ENCODE measurements at places on chromosomes 1 and 21. TPM values are rescaled to one million over a fixed set of nuclear protein-coding genes. Genes with fewer than 3 reads are reported as not detected.

DNA sequence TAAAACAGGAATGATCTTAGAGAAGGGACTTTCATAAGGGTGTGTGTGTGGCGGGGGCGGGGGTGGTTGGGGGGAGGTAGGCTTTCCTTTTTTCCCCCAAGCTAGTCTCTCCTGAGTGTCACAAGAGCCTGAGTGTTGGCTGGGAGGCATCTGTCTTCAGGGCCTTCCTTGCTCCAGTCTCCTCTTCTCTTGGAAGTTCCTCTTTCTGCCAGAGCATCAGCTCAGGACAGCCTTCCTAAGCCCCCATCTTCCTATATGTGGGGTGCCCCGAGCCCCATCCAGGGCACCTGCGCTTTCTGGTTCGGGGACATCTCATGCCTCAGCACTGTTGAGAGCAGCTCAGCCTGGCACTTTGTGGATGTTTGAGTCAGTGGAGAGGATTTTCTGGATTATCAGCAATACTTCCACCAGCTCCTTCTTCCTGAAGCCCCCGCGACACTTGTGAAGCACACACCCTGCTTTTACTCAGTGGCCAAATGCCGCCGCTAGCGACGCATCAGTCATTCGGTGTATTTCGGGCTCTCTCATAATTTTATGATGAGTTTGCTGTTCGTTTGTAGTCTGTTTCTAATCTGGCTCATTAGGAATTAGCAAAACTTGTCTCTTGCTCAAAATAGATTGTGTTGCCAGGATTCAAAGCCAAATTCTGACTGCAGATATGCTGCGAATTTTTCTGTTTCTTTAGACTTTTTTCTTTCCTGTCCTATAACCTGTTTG is 61.7 kb downstream of the GALNT2 start:
- H3K4me3 ChIP-seq = no peak overlapping the region
- no peaks in the 10 kb centered on the region for H3K36me3 ChIP-seq
- H3K27ac ChIP-seq = no peak overlapping the region
- DNase-seq = no peak
- H3K4me1 ChIP-seq = peaks cover 17% of the 10 kb centered on the region

GRCh38 chr1:67085326-67085725 is 31.4 kb upstream of the SLC35D1 start:
- no peaks in the 10 kb centered on the region for H3K36me3 ChIP-seq
- H3K27me3 ChIP-seq = no peaks in the 10 kb centered on the region
- H3K27ac ChIP-seq = no peak overlapping the region
- no peak overlapping the region for H3K4me3 ChIP-seq
- H3K4me1 ChIP-seq = no peaks in the 10 kb centered on the region

DNA sequence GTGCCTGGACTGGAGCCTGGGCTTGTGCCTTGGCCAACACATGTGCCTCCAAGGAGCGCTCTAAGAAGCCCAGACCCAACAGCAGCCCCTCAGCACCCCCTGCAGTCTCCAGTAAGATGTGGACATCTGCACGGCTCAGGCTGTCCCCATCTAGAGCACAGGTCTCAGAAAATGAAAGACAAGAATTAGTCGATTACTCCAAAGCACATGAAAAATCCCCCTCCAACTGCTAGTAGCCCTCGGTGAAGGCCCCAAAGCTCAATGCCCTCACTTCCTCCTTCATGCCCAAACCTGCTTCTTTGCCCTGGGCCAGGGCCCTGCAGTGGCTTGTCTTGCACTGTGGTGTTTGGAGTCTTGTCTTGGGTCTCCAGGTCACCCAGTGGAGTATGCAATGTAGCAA is 21.9 kb upstream of the ERO1B start:
- peaks cover 5% of the 10 kb centered on the region for H3K4me1 ChIP-seq
- H3K36me3 ChIP-seq = no peaks in the 10 kb centered on the region
- H3K4me3 ChIP-seq = no peak overlapping the region
- no peak overlapping the region for H3K27ac ChIP-seq
- no peak for DNase-seq
- no peaks in the 10 kb centered on the region for H3K27me3 ChIP-seq

DNA sequence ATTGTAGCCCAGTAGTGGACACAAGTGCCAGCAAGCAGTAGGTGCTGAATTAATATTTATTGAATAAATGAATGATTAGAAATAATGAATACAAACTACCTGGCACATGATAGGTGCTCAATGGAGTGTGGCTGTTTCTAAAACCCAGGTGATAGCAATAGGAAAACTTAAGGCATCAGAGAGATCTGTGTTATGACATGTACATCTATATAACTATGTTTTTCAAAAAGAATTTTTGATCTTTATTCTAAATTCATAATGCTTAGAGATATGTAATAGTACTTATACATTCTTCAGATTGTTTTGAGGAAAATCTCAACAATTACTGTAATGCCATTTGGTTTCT is 5.0 kb downstream of the GADD45A start:
- peaks cover 27% of the 10 kb centered on the region for H3K4me1 ChIP-seq
- H3K27me3 ChIP-seq = no peaks in the 10 kb centered on the region
- H3K36me3 ChIP-seq = peaks cover 21% of the 10 kb centered on the region
- DNase-seq = no peak
- H3K4me3 ChIP-seq = no peak overlapping the region

GRCh38 chr1:193131266-193131860 is 9.5 kb downstream of the CDC73 start:
- no peak overlapping the region for H3K4me3 ChIP-seq
- H3K27ac ChIP-seq = no peak overlapping the region
- DNase-seq = no peak
- no peaks in the 10 kb centered on the region for H3K4me1 ChIP-seq
- no peaks in the 10 kb centered on the region for H3K27me3 ChIP-seq

Gene ZNF695
- 14.7 TPM for total RNA-seq

DNA sequence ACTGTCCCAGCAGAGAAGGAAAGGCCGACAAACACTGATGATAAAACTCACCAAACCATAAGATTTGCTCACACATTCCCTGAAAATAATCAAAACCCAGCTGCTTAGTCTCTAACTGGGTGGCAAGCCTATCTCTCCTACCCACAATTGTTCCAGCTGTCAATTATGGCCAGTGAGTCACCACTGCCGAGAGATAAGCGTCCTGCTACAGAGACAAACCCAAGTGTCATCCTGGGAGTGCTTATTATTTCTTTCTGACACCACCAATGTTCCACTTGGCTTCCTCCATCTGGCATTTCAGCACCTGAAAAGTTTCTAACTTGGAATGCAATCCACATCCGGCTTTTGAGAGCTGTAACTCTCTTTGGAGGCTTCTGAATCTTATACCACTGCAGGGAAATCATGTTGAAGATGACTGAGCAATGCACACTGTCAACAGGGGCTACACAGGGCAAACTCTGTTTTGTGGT is 51.5 kb upstream of the VAV3 start:
- no peak overlapping the region for H3K4me3 ChIP-seq
- no peak overlapping the region for H3K27ac ChIP-seq
- no peaks in the 10 kb centered on the region for H3K27me3 ChIP-seq
- no peaks in the 10 kb centered on the region for H3K4me1 ChIP-seq
- no peak for DNase-seq

DNA sequence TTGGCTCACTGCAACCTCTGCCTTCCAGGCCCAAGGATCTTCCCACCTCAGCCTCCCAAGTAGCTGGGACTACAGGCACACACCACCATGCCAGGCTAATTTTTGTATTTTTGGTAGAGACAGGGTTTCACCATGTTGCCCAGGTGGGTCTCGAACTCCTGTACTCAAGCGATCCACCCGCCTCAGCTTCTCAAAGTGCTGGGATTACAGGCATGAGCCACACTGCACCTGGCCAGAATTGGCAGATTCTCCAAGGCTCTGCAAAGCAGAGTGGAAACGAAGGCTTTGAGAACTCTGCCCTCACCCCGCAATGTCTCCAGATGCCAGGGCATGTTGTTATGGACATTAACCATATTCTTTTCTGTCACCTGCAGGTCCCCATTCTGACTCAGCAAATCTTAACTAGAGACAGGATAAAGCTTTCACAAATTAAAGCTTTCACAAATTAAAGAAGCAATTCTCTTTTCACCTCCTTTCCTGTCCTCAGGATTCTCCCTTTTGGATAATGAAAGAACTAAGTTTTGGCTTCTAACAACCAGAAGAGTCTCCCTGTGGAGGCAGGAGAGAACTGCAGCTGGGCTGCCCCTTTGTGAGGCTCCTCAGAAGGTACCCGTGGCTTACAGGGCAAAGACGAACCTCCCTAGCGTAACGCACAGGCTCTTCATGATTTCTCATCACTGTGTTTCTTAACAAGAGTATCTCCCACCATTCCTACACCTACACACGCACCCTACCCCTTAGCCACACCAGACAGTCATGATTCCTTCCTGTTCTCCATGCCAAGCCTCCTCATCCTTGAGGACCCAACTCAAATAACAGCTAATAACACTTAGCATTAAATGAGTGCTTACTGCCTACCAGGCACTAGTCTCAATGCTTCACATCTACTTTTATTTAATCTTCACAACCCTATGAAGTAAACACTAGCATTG is 29.8 kb downstream of the GPA33 start:
- H3K4me3 ChIP-seq = no peak overlapping the region
- H3K27me3 ChIP-seq = no peaks in the 10 kb centered on the region
- no peaks in the 10 kb centered on the region for H3K4me1 ChIP-seq
- no peak overlapping the region for H3K27ac ChIP-seq

Gene KCNJ15
- 0.13 TPM for total RNA-seq

- no peaks in the 10 kb centered on the region for H3K27me3 ChIP-seq
- no peaks in the 10 kb centered on the region for H3K36me3 ChIP-seq
- H3K4me3 ChIP-seq = no peak overlapping the region
- H3K4me1 ChIP-seq = no peaks in the 10 kb centered on the region
- H3K27ac ChIP-seq = no peak overlapping the region
These were observed 7.1 kb upstream of the CLEC20A start for GRCh38 chr1:178503849-178504248.

Gene FMO2
- 0.08 TPM for total RNA-seq

Gene VANGL2
- total RNA-seq = 0.10 TPM

DNA sequence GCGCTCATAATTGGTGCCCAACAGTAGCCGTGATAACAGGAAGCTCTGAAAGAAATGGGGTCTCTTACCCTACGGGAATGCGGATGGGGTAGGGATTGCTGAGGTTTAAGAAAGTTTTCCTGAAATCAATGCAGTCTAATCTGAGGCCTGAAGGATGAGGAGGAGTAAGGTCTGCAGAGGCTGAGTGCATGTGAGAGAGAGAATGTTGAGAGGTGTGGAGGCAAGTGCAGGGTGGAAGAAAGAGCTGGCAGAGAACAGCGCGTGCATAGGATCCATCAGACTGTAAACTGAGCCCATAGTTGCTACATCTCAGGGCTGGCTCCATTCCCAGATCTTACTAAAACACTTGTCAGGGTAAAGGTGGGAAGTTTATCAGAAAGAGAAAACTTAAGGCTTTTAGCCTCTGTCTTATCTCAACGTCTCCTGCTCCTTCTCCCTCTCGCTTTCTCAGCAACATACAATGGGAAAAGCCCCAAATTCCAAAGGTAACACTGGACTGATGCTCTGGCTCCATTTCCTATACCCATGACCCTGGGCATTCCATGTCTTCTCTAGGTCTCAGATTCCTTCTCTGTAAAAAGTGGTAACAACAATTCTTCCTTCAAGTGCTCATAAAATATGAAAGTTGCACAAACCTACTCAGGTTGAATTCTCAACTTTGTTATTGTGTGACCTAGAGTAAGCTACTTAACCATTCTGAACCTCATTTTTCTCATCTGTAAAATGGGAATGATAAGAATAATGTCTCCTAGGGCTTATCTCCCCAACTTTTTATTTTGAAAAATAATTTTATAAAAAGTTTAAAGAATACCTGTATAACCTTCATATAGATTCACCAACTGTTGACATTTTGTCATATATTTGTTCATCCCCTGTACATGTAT is 75.2 kb downstream of the SH3GLB1 start:
- no peaks in the 10 kb centered on the region for H3K4me1 ChIP-seq
- no peak for DNase-seq
- no peak overlapping the region for H3K4me3 ChIP-seq
- H3K27ac ChIP-seq = no peak overlapping the region

- H3K27ac ChIP-seq = peak overlapping the region; percentile 46
- no peaks in the 10 kb centered on the region for H3K27me3 ChIP-seq
- no peak for DNase-seq
- H3K4me3 ChIP-seq = no peak overlapping the region
- H3K36me3 ChIP-seq = peaks cover 5% of the 10 kb centered on the region
These were observed 1.2 kb downstream of the ITGA10 start for GRCh38 chr1:145908653-145909052.

Gene RNU1-2
- total RNA-seq = 1,290 TPM

DNA sequence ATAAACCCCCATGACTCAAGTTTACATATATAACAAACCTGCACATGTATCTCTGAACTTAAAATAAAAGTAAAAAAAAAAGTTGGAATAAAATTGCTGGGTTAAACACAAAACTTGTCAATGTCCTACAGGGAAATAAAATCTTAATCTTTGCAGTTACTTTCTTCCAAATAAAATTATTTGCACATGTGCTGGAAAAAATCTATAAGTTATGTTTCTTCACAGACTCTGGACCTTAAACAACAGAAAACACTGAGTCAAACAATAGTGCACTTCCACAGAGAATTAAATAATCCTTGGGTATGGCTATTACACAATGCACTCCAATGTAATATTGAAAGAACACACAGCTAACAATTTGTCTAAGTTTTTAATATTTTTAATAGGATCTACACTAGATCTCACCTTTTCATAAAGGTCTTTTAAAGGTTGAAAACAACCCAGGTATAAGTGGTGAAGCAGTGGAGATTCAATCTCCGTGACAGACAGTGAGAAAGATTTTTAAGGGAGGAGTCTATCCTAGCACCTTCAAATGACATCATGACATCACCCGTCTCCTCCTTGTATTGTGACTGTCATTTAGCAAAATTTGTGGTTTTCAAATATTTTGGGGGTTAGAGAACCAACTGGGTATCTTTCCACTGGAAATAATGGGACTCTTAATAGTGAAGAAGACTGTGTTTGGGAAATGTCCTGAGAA is 25.2 kb upstream of the FGGY start:
- no peak overlapping the region for H3K27ac ChIP-seq
- H3K4me1 ChIP-seq = no peaks in the 10 kb centered on the region
- H3K27me3 ChIP-seq = no peaks in the 10 kb centered on the region

DNA sequence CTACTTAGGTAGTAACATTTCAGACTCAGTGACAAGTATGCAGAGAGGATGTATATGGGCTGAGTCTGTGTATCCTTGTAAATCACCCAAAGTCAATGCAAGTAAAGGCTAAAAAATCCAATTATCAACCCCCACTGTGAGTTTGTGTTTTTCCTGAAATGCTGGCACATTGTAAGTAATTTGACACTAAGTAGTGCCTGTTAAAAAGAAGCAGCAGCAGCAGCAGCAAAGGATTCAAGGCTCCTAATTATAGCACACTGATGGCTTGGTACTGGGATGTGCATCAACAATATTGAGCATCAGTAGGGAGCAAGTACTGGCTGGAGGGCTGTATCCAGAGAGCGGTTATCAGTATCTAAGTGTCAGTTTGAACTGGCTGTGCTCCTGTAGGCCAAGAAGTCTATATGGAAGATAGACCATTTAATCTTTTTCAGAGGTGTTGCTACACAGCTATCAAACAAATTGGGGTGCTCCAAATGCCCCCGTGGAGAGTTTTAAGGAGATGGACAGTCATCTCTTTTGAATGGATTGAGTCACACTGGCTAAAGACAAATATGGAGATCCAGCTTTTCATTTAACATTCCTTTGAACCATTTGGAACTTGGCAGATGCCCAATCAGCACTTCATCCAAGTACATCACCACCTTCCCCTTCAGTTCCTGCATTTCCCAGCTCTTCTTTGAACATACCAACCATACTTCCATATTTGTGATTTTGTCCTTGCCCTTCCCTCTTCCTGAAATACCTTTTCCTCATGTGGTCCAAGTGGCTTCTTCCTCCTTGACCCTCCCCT is 241.2 kb upstream of the ST6GALNAC5 start:
- no peaks in the 10 kb centered on the region for H3K4me1 ChIP-seq
- no peak overlapping the region for H3K4me3 ChIP-seq
- H3K27me3 ChIP-seq = no peaks in the 10 kb centered on the region

- no peak overlapping the region for H3K27ac ChIP-seq
- no peak for DNase-seq
- no peaks in the 10 kb centered on the region for H3K4me1 ChIP-seq
- no peak overlapping the region for H3K4me3 ChIP-seq
- H3K36me3 ChIP-seq = peaks cover 16% of the 10 kb centered on the region
These were observed 8.2 kb downstream of the GOLPH3L start for GRCh38 chr1:150688763-150689162.

Gene CHI3L2
- total RNA-seq = 0.77 TPM
